ENCODE measurements at places on chromosomes 1 and 21.

- DNase-seq: no peak
These were observed 186.3 kb downstream of the RERE start for GRCh38 chr1:8631163-8631562.

DNA sequence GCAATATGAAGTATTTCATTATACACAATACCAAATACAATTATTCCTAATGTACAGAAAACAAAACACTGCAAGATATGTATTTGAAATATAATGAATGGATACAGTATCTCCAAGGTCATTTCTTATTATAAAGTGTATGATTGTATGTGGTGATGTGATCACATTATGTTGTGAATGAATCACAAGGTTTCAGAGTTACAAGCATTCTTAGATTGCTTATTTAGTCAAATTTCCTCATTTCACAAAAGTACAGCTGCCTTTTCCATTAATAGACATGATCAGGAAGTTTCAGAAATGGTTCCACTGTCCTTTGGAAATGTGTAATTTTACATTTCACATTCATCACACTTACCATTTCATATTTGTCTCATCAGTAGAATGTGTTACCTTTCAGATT lies 28.3 kb upstream of the NEK7 start:
- no peak for DNase-seq

- DNase-seq: no peak
These were observed 108.0 kb downstream of the TNNI3K start for GRCh38 chr1:74343216-74343615.

GRCh38 chr1:246773213-246773641 lies 49.0 kb downstream of the SCCPDH start:
- no peak for DNase-seq

GRCh38 chr1:153478692-153479618 lies 18.5 kb upstream of the S100A7 start:
- no peak for DNase-seq

DNA sequence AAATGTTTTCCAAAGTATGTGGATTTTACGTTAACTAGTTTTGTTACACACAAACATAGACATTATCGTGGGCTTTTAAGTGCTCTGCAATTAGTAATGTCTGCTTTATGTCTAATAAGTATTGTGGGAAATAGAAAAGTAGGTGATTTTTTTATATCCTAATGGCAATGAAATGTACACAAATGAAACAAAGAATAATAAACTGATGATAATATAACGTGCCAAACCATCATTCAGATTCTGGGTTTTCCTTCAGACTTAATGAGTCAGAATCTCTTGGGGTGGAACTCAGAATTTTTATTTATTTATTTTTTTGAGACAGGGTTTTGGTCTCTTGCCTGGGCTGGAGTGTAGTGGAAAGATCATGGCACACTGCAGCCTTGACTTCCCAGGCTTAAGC lies 2.0 kb downstream of the TMEM183A start:
- no peak for DNase-seq

DNA sequence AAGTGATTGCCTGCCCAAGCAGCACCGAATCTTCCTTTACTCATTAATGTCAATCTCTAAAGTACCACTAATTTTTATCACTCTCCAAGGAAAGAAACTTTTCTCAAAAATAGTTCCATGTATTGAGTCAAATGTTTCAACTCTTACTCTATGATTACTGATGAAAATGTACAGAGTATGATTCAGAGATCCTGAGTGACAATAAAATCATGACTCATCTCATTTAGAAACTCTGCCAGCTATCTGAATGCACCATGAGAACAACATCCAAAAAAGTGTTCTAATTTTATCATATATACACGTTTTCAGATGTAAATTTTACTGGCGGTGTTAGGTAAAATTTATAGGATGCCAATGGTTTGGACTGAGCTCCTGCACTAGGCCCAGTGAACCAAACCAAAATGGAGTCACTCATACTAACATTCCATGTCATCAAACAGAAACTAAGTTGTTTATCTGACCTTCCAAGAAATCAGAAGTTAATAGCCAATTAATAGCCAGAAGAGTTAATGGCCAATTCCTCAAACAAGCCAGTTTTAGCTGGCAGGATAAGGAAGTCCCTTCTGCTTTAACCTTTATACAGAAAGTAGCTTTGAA lies 22.6 kb downstream of the PLPPR5 start:
- no peak for DNase-seq

GRCh38 chr1:62235576-62235975 lies 40.9 kb downstream of the L1TD1 start:
- DNase-seq: no peak

- no peak for DNase-seq
These were observed 67.8 kb upstream of the POU3F1 start for GRCh38 chr1:38114241-38115026.

DNA sequence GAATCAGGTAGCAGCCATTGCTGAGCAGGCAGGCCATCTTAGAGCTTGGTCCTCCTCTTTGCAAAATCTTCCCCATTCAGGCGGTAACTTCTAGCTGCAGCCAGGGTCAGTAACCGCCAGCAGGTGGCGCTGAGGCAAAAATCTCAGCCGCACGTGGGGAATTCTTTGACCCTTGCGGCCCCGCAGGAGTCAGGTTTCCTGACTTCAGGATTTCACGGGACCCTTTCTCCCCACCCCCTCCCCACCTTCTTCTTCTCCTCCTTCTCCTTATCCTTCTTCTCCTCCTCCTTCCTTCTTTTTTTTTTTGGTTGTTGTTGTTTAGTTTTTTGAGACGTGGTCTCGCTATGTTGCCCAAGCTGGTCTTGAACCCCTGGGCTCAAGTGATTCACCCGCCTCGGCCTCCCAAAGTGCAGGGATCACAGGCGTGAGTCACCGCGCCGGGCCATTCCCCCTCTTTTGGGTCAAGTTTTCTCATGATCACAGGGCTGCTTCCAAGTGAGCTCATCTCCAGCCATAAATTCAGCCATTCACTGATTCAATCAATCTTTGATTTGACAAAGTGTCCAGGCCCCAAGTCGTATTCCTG lies 33.4 kb upstream of the TENT5B start:
- peak; percentile 49 for DNase-seq

- DNase-seq: no peak
These were observed 137.3 kb downstream of the SYF2 start for GRCh38 chr1:25094995-25095394.

GRCh38 chr1:61784726-61785125 lies 42.4 kb downstream of the PATJ start:
- no peak for DNase-seq

DNA sequence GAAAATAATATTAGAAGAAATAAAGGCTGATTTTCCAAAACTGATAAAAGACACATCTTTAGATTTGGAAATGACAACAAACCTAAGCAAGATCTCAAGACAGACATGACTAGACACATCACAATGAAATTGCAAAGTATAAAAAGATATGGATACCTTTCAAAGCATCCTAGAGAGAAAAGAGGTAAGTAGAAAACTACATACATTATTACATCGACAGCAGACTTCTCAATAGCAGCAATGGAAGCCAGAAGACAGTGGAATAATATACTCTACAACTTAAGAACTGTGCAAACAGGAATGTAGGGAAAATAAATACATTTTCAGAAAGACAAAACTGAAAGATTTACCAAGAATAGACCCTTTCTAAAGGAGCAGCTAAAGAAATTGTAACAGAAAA lies 50.2 kb downstream of the DENND1B start:
- DNase-seq: no peak

GRCh38 chr1:15053153-15053552 lies 100.4 kb upstream of the TMEM51 start:
- no peak for DNase-seq

DNA sequence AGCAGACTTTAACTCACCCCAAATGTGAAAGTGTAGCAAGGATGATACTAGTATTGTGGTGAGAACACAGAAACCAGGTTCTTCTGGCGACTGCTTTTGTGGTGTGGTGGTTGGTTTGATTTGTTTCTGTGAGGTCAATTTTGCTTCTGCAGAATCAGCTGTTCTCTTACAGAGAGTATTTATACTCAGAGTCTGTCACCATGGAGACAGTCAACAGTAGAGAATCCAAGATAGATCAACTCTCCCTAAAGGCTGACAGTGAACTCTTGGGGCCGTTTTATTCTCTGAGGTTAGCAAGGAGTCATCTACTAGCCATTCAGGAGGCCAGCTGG lies at the start of gene CFAP107:
TSS of gene CFAP107 (plus strand) at position 209 of the 332 bp plus-strand sequence. CDS start 231 bp downstream, outside the sequence.
- DNase-seq: no peak

DNA sequence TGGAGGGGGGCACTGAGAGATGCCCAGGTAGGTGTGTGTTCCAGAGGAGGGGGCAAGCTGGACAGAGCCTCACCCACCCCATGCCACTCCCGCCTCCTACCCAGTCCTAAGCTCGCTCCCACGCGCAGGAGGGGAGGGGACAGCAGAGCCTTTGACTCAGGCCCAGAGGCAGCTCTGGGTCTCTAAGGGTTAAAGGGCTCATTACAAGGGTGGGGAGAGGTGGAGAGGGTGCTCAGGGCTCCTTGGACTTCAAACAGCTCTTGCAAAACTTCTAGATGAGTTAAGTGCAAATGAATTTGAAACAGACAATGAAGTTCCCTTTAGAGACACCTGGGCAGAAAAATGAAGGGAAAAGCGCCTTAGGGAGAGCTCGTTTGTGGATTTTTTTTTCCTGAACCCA lies 104.2 kb upstream of the CASZ1 start:
- DNase-seq: no peak

DNA sequence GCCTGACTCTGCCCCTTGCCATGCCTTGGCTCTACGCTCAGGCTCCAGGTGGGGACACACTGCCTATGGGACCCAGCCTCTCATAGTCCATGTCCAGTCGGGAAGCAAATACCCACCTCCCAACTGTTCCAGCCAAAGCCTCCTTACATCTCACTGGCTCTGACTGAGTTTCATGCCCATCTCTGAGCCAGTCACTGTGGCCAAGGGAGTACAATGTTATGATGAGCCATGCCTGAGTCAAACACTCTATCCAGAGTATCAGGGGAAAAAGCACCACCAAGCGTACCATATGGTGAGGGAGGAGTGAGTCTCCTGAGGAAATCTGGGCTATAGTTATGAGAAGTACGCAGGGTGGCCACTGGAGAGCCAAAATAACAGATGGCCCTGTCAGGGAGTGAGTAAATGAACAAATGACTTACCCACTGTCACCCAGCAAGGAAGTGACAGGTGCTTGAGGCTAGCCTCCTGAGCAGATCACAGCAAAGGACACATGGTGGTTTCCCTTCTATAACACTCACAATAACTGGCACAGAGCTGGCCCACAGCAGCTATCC lies 236.6 kb upstream of the GJB5 start:
- DNase-seq: no peak

DNA sequence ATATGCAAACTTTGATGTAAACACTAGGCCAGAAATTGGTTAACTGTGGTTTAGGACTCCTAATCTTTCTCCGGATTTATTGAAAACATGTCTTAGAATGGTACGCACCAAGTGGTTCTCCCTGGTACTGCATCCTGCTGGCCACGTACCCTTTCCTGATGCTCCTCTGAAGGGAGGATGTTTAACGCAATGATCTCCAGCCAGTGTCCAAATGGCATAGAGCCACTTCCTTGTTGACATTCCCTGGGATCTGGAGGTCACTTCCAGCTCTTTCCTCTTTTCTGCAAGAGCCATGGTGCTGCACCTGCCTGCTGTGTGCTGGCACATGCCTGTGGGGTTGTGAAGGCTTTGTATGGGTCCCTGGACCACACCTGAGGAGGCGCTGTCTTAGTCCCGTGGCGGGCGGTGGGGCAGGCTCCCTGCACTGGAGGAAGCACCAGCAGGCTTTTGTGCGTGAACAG lies 53.9 kb downstream of the GALNT2 start:
- DNase-seq: no peak

GRCh38 chr1:61616830-61617229 lies 108.1 kb downstream of the TM2D1 start:
- DNase-seq: no peak
